Hindlimb muscle (tissue), 1 donor: ENCODE measurements at places on chromosomes 2 and 18. TPM values are rescaled to one million over a fixed set of nuclear protein-coding genes. Genes with fewer than 3 reads are reported as not detected.

DNA sequence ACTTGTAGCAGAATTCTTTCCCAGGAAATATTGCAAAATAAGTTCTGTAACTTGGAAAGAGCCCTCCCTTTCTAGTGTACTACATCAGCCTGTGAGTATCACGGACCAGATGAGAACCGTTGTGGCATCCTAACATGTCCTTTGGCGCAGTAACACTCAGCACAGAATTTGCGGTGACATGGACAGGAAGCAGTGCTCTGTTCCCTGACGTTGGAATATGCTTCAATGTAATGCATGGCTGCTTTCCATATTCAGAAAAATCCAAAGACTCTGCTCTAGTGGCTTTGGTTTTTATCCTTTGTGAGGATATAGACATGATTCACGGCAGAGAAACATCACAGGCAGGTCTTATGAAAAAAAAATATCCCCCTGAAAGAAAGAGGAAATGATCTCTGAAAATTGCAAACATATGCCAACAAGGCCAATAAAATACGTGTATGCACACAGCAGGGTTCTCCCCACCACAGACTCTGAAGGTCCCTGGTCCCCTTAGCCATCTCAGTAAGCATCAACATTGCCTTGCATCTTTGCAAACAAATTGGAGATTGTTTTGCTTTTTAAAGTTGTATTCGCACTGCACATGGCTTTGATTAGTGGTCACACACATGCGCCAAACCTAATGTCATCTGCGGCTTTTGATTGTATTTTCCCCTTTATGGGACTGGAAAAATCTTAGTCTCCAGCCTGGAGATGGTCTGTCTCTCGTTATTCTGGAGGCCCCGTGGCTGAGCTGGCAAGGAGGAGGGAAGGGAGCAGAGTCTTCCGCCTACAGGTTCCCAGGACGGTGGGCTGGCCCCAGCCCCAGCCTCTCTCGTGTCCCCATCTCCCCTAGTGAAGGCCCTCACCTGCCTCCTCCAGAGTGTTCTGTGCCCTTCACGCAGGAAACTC, 122.9 kb downstream of the COPS8 start:
- peak; percentile 72 for DNase-seq

DNA sequence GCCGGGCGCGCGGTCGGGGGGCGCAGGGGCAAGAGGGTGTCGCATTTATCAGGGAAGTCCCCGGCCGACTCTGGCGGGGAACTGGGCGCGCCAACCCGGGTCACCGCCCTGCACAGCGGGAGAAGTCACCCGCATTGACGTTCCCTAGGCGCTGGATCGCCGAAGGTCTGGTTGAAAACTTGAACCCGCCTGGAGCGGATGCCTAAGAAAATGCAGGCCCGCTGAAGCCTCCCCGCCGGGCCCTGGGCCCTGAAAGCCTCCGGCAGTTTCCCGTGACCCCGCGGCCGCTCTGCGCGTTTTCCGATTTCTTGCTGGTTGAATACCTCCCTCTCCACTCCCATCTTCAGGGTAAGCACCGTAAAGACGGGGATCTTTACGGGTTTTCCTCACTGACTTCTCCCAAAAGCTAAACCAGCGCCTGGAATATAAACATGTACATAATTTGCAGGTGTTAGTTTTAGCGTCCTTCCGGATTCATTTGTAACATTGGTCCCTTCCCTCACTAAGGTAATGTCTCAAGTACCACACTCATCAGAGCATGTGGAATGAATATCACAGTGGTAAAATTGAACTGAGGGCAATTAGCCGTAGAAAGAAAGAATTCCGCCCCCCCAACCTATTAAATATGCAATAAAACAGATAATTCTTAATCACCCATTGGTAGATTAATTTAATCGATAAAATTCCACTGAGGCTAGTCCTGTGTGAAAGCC, 675 bp upstream of the SPIRE1 start:
- DNase-seq = peak; percentile 23

DNA sequence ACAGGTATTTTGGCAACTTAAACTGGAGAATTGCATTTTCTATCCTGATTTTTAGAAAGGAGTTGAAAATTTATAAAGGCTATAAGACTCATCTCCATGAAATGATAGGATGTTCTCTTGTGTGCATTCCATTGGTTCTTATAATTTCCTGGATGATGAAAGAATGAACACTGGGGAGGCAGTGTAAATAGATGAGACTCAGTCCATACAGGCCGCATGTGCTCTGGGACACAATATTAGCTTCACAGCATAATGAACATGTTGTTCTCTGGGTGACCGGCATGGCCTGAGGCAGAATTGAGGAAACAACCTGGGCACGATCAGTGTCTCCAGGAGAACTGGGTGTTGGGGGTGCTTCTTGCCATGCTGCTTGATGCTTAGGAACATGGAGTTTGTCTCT, 38.8 kb downstream of the AOX1 start:
- DNase-seq = no peak

ALPI gene
- polyA plus RNA-seq = not detected

HAUS1 gene
- polyA plus RNA-seq = 19.2 TPM

CYS1 gene
- polyA plus RNA-seq = 14.0 TPM

- peak; percentile 15 for DNase-seq
These were observed 92.8 kb downstream of the MARCHF4 start for GRCh38 chr2:216279459-216279858.

C2orf74 gene
- 20.9 TPM for polyA plus RNA-seq

DNA sequence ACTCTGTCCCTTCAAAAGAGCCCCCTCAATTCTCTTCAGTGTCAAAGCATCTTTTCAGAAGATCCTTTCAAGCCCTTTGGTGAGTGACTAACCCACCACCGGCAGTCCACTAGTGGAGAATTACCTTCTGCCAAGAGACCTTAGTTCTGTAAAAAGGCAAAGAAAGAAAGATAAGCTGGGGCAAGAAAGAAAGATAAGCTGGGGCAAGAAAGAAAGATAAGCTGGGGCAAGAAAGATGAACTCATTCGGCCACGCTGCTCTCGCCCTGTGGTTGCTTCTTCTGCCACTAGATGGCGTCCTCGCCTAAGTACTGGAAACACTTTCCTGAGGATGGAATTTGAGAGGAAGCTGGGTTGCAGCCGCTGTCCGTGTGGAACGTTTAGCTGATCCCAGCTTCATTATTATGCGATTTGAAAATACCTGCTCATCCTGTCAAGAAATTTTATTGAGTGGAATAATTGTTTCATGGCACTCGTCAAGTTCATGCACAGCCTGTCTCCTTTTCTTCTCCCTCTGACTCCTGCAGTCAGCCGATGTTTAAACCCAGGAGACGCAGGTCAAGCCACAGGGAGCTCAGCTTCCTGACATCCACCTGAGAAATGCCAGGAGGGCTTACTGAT, 17.3 kb upstream of the ANXA4 start:
- DNase-seq = peak; percentile 84

CCL20 gene
- polyA plus RNA-seq = 0.41 TPM

DNA sequence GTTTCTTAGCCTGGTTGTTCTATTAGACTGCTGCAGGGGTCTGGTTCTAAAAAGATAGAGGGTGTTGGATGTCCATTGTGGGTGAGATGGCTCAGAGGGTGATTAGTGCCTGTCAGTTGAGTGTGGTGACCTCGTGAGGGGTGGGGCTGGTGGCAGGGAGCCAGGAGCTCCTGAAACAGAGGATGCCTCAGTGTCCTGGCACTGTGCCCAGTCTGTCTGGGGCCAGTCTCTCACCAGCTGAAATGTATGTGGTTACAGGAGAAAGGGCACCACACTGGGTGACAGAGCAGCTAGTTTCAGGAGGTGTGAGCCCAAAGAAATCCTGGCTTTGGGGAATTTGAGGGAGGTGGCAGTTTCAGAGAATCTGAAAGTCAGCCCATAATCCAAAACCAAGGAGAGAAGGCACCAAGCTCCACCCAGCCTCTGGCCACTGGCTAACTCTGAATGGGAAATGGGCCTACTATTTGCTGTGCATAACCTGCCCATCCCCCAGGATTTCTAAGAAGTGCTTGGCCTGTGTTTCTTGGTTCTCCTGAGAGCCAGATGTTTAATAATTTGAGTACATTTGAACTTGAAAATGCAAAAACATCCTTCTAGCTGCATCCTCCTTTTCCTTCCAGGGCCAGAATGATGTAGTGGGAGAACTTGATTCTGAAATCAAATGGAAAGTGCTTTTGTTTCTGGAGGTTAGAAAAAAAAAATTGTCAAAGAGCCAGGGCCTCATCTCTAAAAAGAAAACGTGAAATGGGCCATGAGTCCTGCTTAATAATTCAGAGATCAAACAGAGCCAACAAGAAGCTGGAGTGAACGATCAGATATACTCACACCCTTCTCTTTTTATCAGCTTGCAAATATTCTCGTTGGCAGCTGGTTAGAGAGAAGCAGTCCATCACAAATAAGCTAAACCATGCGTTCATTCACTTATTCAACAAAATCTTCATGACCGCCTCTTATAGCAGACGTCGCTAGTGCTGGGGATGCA, 92.3 kb downstream of the B3GNT2 start:
- DNase-seq = peak; percentile 55

- DNase-seq = no peak
These were observed 6.7 kb upstream of the QPCT start for GRCh38 chr2:37337620-37338280.

HOXD1 gene
- polyA plus RNA-seq = 0.57 TPM

TWIST2 gene
- 7.3 TPM for polyA plus RNA-seq

DNA sequence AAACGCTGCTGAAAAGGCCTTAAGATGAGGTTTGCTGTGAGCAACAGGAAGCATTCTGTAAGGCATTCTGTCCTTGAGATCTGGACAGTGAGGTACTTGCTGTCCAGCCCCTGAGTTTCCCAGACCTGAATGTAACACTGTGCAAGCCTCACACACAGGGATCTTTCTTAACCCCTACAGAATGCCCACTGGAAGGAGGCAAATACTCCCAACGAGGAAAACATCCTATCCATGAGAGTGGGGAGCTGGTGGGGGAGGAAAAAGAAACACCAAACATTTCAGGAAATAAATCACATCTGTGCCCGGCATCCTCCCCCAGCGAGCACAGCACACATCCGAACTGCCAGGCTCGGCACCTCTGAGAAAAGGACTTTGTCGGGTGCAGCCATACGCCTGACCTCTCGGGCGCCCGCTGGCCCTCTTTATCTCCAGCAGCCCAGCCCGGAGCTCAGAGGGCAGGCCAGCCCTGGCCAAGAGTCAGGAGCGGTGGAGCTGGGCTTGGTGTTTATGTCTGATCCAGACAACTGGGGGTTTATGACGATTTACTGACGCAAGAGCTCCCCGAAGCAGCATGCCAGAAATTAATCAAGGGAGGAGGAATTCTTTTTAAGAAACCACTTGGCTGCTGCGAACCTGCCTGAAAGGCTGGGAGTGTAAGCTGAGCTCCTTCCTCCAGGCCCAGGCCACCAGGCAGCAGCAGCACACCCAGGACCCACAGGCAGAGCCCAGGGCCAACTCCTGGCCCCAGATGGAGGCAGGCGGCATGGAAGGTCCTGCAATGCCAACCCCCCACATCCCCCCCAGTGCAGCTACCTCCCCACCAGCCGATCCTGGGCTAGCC, 72.2 kb downstream of the HDAC4 start:
- DNase-seq = no peak

GRCh38 chr2:88024509-88024908, 8.2 kb upstream of the RNU2-63P start:
- DNase-seq = no peak

DNA sequence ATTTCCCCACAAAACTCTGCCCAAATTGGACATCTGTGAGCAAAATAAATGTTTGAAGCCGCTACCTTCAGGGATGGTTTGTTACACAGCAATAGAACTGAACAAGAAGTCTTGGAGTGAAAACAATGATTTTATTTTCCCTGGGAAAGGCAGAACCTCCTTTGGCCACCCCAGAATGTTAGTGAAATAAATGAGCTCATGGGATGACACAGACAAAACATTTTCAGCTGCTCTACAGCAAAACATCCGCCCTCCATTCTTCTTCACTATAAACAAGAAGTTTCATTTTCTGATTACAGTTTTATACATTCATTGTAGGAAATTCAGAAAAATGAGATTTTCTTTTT, 4.3 kb upstream of the EFHD1 start:
- DNase-seq = peak; percentile 22

LAMA3 gene
- 3.1 TPM for polyA plus RNA-seq

DNA sequence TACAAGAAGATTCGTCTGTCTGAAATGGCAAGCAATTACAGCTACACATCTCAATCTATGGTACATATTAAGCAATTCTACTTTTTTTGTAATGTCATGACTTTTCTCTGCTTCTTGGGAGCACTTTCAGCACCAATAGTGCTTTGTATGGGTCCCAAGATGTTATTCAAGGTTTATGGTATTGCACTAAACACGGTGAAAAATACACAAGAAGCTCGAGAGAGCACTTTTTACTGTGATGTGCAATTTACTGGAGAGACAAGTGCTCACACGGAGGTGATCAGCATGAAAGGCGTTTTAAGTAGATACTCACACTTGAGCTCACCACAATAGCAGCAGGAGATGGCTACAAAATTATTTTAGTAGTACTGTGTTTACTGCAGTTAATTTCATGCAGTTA, 783.6 kb downstream of the CBLN2 start:
- DNase-seq = no peak

C2orf92 gene
- polyA plus RNA-seq = 20.0 TPM

DNA sequence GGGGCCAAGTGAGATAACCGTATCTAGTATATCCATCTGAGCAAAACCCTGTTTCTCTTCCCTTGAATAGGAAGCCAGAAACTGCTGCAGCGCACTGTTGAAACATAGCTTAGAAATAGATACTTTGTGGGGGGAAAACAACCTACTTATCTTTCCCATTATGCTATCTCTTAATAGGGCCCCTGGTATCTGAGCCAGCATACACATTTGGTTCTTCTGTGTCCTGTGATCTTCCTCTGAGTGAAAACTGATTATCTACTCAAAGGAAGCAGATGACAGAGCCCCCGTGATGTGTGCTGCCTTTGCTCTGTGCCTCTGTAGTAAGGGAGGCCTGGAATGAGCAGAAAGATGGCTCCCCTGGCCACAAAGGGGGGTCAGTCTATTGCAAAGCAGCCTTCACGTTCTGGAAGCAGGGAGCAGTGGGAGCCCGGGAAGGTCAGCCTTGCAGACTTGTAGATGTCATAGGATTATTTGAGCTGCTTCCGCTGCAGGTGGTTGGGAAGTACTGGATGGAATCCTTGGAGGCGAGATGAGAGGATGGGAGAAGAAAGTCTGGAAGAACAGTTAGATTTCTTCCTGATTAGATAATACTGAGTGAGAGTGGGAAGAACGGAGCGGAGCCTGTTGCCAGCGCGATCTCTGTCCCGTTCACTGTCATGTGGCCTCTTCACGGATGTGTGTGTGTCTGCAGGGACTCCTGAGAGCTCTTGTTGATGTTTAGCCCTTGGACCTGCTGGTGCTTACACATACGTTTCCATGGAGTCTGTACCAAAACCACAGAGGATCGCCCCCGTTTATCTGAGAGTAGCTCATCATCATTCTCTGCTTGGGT, 150.1 kb downstream of the AGAP1 start:
- DNase-seq = peak; percentile 81

DNA sequence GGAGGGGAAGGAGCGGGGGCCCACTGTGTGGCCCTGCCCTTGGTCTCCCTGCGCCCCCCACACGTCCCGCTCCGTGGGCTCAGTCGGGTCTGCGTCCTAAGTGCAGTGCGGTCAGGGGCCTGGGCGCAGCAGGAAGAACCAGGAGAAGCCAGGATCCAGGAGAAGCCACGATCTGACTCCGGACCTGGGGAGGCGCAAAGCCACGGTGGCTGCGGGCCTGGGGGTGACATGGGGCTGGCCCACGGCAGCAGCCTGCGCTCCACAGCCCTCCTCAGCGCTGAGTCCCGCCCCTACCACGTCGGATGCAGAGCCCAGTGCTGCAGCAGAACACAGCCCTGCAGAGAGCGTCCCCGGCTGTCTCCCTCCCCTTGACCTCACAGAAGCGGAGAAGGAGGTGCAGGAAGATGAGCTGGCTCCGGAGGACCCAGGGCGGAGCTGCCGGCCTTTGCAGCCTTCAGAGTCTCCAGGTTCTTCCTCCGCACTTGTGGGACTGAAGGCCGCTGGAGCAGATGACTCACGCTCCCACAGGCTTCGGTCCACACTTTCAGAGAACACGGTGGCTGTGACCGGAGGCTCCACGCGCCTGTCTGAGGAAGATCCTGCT, 589.2 kb upstream of the SALL3 start:
- no peak for DNase-seq
